Activated B cell treated with CpG ODN at 0.5 μM for 24 hours (primary cell): ENCODE measurements at places on chromosomes 1 and 21.

GRCh38 chr21:46402421-46402820 lies 56.3 kb upstream of the DIP2A start:
- no peaks in the 10 kb centered on the region for H3K27me3 ChIP-seq
- H3K4me1 ChIP-seq: no peaks in the 10 kb centered on the region
- no peak for DNase-seq
- peaks cover 64% of the 10 kb centered on the region for H3K36me3 ChIP-seq

GRCh38 chr1:178397678-178398077 lies 99.1 kb downstream of the CLEC20A start:
- H3K4me3 ChIP-seq: no peak overlapping the region
- DNase-seq: no peak
- no peaks in the 10 kb centered on the region for H3K4me1 ChIP-seq

DNA sequence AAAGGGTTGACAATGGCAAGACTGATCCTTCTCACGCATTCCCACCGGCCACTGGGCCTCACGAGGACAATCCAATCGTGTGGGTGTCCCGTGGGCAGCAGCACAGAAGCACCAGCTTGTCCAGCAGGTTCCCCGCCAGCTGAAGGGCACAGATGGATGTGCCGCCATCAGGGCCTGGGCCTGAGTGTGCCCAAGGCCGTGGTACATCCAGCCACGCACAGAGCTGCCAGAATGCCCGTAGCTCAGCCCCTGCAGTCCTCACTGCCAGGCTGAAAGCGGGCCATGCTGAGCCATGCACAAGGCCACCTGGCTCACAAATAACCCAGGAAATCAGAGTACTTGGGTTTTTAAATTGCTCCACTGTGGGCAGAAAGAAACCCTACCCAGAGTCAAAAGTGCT lies 7.0 kb downstream of the NPHP4 start:
- no peaks in the 10 kb centered on the region for H3K36me3 ChIP-seq
- H3K4me1 ChIP-seq: peaks cover 22% of the 10 kb centered on the region

GRCh38 chr1:192654591-192655251 lies 18.8 kb downstream of the RGS13 start:
- H3K36me3 ChIP-seq: no peaks in the 10 kb centered on the region
- no peaks in the 10 kb centered on the region for H3K4me1 ChIP-seq
- no peak overlapping the region for H3K27ac ChIP-seq
- no peaks in the 10 kb centered on the region for H3K27me3 ChIP-seq
- H3K4me3 ChIP-seq: no peak overlapping the region

GRCh38 chr1:111213412-111213811 lies 13.0 kb upstream of the DENND2D start:
- H3K27ac ChIP-seq: peak overlapping the region; percentile 77
- no peak for DNase-seq
- H3K4me3 ChIP-seq: no peak overlapping the region
- peaks cover 69% of the 10 kb centered on the region for H3K4me1 ChIP-seq
- H3K36me3 ChIP-seq: no peaks in the 10 kb centered on the region

DNA sequence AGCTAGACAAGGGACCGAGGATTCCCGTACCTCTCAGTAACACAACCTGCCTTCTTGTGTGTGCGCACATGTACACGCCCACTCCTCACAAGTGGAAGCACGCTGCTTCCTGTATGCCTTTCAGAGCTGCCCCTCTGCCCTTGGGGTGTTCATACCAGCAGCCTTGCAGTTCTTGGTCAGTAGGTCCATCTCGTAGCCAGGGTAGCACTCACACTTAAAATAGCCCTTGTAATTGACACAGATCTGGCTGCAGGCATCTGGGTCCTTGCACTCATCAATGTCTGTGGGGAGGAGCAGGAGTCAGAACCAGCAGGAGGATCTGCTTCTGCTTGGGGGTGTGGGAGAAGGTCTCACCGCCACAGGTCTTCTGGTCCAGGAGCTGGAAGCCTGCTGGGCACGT lies 32.6 kb upstream of the MAGOH start:
- no peak for DNase-seq
- peaks cover 10% of the 10 kb centered on the region for H3K4me1 ChIP-seq
- H3K27ac ChIP-seq: peak overlapping the region; percentile 60
- H3K36me3 ChIP-seq: peaks cover 13% of the 10 kb centered on the region
- H3K27me3 ChIP-seq: no peaks in the 10 kb centered on the region

DNA sequence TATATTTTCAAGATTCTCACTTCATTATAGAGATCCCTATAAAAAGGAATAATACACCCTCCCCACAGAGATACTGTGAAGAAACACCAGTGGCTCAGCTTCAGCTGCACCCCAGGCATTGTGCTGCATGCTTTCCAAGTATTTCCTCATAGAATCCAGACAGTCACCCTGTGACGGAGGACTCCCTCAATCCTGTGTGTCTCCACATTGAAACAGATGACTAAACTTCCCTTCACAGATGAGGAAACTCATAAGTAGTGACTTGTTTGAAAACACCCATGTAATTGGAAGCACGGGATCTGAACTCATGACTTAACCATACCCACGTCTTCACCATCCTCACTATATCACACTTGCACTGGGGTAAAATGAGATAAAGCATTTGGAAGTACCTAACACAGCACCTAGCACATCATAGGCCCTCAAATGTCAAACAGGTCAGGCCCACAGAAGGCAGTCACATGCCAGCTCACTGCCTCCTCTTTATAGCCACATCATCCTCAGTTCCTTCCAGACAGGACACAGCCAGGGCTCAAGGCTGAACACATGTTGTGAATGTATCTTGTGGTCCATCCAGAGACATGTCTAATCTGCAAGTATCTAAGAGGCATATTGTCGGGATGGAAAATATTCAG lies 55.2 kb downstream of the GPR161 start:
- peaks cover 15% of the 10 kb centered on the region for H3K36me3 ChIP-seq
- H3K4me1 ChIP-seq: no peaks in the 10 kb centered on the region
- DNase-seq: no peak
- H3K27ac ChIP-seq: no peak overlapping the region
- H3K27me3 ChIP-seq: no peaks in the 10 kb centered on the region

DNA sequence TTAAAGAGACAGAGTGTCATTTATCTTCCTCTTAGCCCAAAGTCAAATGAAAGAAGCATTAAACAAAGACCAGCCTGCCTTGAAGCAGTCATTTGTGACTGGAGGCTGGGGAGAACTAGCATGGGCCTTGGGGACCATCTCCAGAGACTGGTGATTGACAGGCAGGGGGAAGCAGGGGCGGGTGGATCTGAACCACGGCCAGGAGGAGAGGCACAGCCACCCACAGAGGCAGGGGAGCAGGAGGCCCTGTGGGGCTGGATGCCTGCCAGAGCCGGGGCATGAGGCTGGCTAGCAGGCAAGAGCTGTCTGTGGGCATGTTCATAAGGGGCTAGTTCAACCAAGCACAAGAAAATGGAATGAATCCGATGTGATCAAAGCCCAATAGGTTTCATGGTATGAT lies 73.9 kb downstream of the PLXNA2 start:
- H3K4me3 ChIP-seq: no peak overlapping the region
- no peak for DNase-seq
- no peaks in the 10 kb centered on the region for H3K4me1 ChIP-seq
- H3K27ac ChIP-seq: no peak overlapping the region
- no peaks in the 10 kb centered on the region for H3K36me3 ChIP-seq

GRCh38 chr1:94026619-94027380 lies 94.1 kb downstream of the ABCA4 start:
- H3K27me3 ChIP-seq: peaks cover 6% of the 10 kb centered on the region
- no peak overlapping the region for H3K4me3 ChIP-seq
- no peak overlapping the region for H3K27ac ChIP-seq

GRCh38 chr1:91137173-91137852 lies 115.5 kb upstream of the ZNF644 start:
- H3K27me3 ChIP-seq: no peaks in the 10 kb centered on the region
- H3K4me1 ChIP-seq: no peaks in the 10 kb centered on the region
- no peak overlapping the region for H3K4me3 ChIP-seq
- H3K27ac ChIP-seq: no peak overlapping the region
- no peaks in the 10 kb centered on the region for H3K36me3 ChIP-seq

- no peaks in the 10 kb centered on the region for H3K27me3 ChIP-seq
- H3K36me3 ChIP-seq: peaks cover 61% of the 10 kb centered on the region
- H3K27ac ChIP-seq: peak overlapping the region; percentile 54
- H3K4me3 ChIP-seq: no peak overlapping the region
These were observed 90.4 kb downstream of the SLC45A1 start for GRCh38 chr1:8408151-8408839.

DNA sequence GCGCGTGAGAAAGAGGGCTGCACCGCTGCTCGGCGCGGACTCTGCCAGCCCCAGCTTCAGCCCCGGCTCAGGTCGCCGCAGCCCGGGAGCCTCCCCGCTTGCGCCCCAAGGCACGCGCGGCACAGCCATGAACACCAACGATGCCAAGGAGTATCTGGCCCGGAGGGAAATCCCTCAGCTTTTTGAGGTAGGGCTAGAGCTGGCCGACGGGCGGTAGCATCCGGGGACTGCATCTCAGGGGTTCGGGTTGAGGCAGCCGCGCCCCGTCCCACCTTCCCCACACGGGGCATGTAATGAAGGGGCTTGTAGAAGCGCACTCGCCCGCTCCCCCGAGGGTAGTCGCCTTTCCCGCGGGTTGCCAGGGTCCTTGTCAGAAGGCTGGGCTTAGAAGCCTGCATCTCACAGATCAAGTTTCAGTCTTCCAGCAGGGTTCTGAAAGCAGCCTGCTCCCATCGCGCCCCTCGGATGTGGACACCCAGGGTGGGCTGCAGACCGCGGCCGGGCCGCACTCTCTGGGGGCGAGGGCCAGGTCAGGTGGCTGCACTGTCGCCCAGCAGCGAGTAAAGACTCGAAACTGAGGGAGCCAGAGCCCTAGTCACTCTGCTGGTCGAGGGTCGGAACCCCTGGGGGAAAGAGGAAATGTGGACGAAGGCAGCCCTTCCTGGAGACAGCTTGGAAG lies 507 bp downstream of the AK5 start:
- no peak for DNase-seq
- peak overlapping the region; percentile 44 for H3K4me3 ChIP-seq
- no peak overlapping the region for H3K27ac ChIP-seq
- H3K36me3 ChIP-seq: no peaks in the 10 kb centered on the region
- H3K4me1 ChIP-seq: peaks cover 34% of the 10 kb centered on the region

DNA sequence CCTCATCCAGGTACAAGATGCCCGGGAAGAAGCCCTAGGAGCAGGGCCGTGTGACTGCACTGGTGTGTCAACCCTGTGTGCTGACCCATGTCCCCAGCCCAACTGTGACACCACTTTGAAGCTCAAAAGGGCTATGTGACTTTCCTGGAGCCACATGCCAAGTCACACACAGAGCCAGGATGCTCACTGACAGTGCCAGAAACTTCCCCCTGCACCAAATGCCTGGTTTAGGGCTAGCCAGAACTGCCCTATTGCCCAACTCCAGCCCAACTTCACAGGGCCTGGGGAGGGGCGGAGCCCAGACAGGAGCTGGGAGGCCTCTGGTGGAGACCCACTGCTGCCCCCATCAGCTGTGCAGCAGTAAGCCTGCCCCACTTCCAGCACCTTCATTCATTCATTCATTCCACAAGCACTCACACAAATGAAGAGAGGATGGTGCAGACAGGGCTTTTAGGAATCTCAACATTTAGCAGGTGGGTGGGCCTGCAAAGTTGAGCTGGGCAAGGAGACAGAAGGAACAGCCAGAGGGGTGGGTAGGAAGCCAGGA lies 36.7 kb downstream of the KCNQ4 start:
- no peak overlapping the region for H3K4me3 ChIP-seq
- H3K27me3 ChIP-seq: no peaks in the 10 kb centered on the region
- DNase-seq: no peak
- no peaks in the 10 kb centered on the region for H3K36me3 ChIP-seq

DNA sequence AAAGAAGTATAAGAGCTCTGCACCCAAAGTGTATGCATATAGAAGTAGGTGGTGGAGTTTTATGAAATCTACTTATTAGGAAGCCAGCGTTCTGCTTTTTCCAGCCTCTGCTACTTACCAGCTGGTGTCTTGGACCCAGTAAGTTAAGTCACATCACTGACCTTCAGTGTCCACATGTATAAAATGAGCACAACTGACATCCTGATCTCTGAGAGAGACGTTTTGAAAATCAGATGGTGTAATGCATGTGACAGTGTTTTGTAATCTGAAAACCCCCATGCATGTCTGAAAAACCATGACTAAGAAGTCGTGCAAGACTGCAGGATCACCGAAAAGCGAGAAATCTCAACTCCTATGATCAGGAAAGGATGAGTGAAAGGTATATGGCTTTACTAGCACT lies 2.0 kb downstream of the CR1 start:
- H3K4me1 ChIP-seq: peaks cover 38% of the 10 kb centered on the region
- no peak for DNase-seq
- peak overlapping the region; percentile 95 for H3K4me3 ChIP-seq
- H3K27ac ChIP-seq: peak overlapping the region; percentile 82
- H3K27me3 ChIP-seq: no peaks in the 10 kb centered on the region

DNA sequence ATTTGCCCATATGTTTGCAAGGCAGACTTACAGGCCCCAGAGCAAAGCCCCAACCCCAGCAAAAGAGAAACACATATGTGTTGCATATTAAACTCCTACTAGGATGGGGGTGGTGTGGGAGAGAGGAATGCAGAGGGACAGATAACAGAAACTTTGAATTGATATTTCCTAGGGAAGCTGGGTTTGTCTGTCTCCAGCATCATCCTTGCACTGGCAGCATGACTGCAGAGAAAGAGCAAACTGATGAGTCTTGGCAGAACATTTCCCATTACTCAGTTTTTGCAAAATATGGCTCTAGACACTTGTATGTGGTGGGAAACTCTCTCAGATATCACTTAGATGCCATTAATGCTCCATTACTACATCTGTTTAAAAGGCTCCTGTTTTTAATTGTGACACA lies 43.8 kb upstream of the MARK1 start:
- H3K4me3 ChIP-seq: no peak overlapping the region
- DNase-seq: no peak
- no peaks in the 10 kb centered on the region for H3K36me3 ChIP-seq
- H3K4me1 ChIP-seq: no peaks in the 10 kb centered on the region
- peaks cover 5% of the 10 kb centered on the region for H3K27me3 ChIP-seq

- H3K36me3 ChIP-seq: no peaks in the 10 kb centered on the region
- H3K27ac ChIP-seq: no peak overlapping the region
- peaks cover 32% of the 10 kb centered on the region for H3K27me3 ChIP-seq
- no peak overlapping the region for H3K4me3 ChIP-seq
- no peak for DNase-seq
- no peaks in the 10 kb centered on the region for H3K4me1 ChIP-seq
These were observed 181.3 kb upstream of the USP24 start for GRCh38 chr1:55396381-55396891.

- H3K36me3 ChIP-seq: peaks cover 6% of the 10 kb centered on the region
- peaks cover 89% of the 10 kb centered on the region for H3K4me1 ChIP-seq
- no peaks in the 10 kb centered on the region for H3K27me3 ChIP-seq
- peak overlapping the region; percentile 89 for H3K4me3 ChIP-seq
- no peak for DNase-seq
These were observed 1.7 kb downstream of the KIF21B start for GRCh38 chr1:201021630-201022492.
